ENCODE measurements at places on chromosomes 7 and 10.

DNA sequence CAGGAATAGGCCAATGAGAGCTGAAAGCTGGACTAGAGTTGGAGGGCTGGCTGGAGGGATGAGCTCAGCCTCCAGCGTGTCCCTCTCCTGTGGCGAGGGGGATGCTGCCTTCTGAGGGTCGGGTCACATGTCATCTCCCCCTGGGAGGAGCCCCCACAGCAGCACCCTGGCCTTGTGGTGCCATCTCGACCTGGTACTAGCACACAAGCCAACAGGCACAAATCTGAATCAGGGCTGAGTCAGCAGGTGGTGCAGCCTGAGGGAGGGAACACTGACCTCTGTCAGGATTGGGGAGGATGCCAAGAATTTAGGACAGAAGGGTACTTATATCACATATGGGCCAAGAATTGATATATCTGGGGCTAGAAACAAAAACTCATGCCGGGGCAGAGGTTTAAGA is 280.4 kb downstream of the CELF2 start:
- DNase-seq, result no peak

GRCh38 chr10:51000164-51000563 is 74.1 kb upstream of the PRKG1 start:
- DNase-seq, result no peak

DNA sequence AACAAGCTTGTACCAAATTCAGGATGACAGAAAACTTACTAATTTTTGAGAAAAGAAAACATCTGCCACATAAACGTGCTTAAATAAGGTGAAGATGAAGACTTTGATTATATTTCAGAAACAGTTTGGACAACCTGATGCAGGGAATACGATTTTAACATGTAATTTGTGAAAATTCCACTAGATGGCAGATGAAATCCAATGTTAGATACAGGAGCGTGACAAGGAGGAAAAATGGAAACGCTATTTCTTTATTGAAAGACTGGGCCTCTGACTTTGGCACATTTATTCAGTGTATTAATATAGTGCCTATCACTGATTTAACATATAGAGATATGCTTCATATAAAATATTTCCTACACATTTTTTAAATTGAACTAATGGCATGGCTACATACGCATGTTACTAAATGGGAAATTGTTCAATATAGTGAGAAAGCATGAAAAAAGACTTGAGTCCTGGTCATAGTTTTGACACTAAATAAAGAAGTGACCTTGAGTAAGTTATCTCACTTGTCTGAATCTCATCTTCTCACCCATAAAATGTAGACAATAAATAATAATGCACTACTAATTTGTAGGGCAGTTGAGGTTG is 60.7 kb downstream of the CD36 start:
- no peak for DNase-seq

DNA sequence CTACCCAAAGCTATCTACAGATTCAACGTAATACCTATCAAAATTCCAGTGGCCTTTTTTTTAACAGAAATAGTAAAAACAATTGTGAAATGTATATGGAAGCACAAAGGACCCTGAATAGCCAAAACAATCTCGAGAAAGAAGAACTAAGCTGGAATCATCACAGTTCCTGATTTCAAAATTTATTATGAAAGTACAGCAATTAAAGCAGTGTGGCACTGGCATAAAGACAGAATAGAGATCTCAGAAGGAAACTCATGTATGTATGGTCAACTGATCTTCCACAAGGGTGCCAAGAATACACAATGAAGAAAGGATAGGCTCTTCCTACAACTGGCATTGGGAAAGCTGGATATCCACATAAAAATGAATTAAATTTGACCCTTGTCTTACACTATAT is 23.2 kb downstream of the PNLIPRP3 start:
- no peak for DNase-seq

- DNase-seq, result no peak
These were observed 321.9 kb downstream of the REEP3 start for GRCh38 chr10:63843107-63843506.

- no peak for DNase-seq
These were observed 82.5 kb downstream of the PRKCQ start for GRCh38 chr10:6497620-6498019.

GRCh38 chr7:150417239-150417638 is 33.2 kb upstream of the GIMAP8 start:
- DNase-seq, result no peak

DNA sequence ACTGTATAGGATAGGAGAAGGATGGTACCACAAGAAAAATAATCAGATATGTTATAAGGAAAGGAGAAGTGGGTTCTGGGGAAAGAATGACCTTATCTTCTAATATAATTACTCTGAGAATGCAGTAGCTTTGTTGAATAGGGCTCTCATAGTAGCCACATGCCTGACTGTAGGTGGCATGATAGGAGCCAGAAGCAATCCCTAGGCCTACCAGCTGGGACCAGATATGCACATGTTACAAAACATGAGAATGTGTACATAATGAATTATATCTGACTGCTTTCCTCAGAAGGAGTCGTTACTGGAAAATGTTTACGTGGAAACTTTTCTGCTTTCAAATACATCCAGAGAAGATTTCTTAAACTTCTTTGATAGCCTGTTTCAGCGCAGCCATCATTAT is 53.2 kb upstream of the FAM3C start:
- no peak for DNase-seq

DNA sequence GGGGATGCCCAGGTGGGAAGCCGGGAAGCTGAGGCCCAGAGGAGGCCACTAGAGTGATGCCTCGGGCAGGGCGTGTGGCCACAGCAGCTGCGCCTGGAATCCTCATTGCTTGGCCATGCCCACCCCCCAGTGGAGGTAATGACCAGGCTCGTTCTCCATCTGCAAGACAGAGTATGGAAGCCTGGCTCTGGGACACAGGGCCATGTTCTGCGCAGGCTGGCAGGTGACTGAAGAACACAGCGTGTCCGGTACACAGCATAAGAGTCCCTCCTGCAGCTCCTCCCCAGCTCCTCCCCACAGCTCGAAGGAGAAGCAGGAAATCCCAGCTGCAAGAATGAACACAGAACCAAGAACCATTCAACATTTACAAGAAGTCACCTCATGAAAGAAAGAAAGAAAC is 64.8 kb downstream of the SMURF1 start:
- no peak for DNase-seq

DNA sequence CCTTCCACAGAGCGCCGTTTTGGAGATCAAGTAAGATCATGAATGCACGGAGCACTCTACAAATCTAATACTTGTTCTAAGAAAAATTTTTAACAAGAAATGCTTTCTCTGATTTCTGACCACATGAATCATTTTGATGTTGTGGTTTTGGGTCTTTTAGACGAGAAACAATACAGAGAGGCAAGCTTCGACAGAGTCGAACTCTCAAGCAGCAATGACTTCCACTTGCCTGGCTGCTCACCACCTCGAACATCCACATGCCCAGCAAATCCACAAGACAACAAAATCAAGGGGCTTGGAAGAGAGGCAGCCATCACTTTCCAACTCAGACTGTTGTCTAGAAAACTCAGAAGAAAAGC is 69.4 kb upstream of the GSDME start:
- DNase-seq, result no peak

DNA sequence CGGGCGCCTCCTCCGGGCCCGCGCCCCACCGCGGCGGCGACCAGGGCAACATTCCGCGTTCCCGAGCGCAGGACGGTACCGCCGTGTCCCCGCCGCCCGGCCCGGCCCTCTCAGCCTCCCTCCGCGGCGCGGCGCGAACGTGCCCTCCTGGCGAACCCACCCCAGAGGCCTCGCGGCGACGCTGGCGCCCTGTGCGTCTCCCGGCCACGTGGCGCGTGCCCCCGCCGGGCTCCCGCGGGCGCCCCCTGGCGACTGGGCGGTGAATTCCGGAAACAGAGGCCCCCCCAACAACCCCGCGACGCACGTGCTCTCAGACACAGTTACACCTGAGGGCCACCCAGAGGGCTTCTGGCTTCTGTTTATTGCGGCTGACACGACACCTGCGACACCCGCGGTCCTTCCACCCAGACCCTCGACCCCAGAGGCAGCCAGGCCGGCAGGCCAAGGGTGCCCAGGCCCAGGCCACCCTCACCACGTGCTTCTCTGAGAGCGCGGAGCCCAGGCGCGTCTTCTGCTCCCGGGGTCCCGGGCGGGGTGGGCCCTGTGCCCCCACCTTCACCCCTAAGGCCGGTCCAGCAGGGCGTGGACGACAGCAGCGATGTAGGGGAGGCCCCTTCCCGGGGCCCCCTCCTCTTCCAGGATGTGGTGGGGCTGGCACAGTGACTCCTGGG is at the start of gene SAP25:
Gene SAP25, minus strand, starts transcription at position 210 of the 671 bp plus-strand sequence. Its CDS starts 158 bp downstream, at position 52.
- DNase-seq, result no peak

- DNase-seq, result no peak
These were observed 138.3 kb downstream of the LRRN3 start for GRCh38 chr7:111229181-111229740.

DNA sequence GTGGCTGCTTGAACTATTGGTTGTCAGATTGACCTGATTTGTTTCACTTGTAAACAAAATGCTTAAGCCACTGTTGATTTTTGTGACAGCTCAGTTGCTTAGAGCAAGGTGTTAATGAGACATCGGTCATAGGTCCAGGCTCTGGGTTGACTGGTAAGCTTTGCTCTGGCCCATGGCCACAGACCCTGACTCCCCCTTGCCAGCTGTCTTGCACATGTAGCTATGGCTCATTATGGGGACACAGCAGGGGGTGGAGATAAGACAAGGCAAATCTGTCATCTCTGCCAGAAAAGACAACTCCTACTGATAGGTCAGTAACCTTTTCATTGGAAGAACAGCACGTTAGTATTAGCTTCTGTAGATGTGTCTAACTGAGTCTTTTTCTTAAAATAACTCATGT is 95.3 kb downstream of the KAT6B start:
- DNase-seq, result no peak

GRCh38 chr10:96493254-96493653 is 20.5 kb downstream of the TLL2 start:
- no peak for DNase-seq

DNA sequence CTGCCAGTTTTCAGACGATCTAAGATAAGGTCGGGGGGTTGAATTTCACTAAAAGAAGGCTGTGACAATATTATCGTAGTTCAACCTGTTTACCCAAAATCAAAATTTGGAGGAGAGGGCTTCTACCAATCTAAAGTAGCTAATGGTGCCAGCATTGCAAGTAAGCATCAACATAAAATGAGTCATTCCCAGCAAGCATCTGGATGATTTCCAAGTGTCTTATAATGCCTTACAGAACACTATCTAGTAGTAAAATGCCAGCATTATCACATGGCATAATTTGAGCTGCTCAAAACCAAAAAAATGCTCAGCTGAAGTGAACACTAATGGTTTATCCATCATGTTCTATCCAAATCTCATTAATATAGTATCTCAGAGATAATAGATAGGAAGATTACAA is 1193.9 kb downstream of the DNAJB9 start:
- DNase-seq, result no peak

GRCh38 chr10:68052463-68052862 is 22.6 kb downstream of the HERC4 start:
- DNase-seq, result no peak

GRCh38 chr10:122468926-122469781 is 7.8 kb downstream of the HTRA1 start:
- DNase-seq, result no peak
